Effector CD8-positive, alpha-beta T cell (primary cell): ENCODE measurements at places on chromosomes 12 and 14.

DNA sequence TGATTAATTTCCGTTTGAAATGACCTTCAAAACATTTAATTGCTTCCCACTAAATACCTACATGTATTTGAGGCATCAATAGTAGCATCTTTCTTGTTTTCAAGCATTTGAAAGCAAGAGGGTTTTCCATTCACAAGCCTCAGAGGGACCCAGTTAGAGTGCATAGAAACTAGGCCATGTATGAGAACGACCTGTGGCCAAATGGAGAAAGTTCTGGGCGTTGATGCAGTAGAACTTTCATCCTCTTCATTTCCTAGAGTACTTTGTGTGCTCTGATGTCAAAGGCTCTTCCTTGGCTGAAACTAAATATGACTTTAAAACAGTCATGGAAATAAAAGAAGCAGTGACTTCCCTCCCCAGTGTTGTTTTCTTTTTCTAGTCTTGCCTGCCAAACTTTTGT, 944 bp upstream of the DHRS7 start:
- DNase-seq = no peak

- DNase-seq = no peak
Observed at GRCh38 chr12:27304856-27305255, 27.8 kb upstream of the BMAL2 start.

GRCh38 chr12:102824218-102824835, 92.7 kb downstream of the PAH start:
- no peak for DNase-seq

GRCh38 chr14:69350892-69351291, 47.2 kb downstream of the ERH start:
- no peak for DNase-seq

DNA sequence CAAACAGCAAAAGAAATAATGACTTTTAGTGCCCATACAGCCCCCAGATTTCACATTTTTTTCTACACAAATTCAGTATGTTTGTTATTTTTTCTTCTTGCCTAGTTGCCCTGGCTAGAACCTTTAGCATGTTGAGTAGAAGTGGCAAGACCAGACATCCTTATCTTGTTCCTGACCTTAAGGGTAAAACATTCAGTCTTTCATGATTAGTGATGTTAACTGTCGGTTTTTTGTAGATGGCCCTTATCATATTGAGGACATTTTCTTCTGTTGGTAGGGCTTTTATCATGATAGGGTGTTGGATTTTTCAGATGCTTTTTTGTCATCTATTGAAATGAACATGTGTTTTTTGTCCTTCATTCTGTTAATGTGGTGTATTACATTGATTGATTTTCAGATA, 17.1 kb downstream of the IRAK3 start:
- DNase-seq = no peak

DNA sequence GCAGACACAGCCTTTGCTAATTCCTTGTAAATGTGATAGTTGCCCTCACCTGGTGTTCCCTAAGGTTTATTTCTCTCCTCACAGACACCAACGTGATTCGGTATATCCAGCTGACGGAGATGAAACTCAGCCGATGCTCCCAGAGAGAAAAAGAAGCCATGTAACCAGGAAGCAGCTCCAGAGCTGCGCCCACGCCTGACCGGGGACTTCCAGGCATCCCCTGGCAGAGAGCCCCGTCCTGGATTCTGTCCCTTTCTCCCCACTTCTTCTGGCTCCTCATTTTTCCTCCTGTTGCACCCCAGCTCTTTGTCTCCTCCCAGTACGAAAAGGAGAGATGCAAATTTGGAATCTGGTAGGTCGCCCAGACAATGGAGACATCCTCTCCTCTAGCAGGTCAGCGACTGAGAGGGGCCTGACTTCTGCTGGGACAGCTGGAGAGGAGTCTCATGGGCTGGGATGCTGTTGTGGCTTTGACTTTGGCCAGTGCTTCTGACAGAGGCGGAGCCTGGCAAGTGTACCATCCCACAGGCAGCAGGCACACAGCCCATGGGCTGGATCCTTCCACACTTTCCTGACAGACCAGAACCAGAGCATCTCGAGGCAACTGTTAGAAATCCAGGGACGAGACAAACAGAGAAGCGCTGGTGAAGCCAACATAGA, 29.4 kb downstream of the TTC9 start:
- DNase-seq = no peak

- DNase-seq = no peak
Observed at GRCh38 chr14:27672047-27672446, 1074.2 kb upstream of the NOVA1 start.

- no peak for DNase-seq
Observed at GRCh38 chr12:92634202-92634601, 68.6 kb upstream of the PLEKHG7 start.

DNA sequence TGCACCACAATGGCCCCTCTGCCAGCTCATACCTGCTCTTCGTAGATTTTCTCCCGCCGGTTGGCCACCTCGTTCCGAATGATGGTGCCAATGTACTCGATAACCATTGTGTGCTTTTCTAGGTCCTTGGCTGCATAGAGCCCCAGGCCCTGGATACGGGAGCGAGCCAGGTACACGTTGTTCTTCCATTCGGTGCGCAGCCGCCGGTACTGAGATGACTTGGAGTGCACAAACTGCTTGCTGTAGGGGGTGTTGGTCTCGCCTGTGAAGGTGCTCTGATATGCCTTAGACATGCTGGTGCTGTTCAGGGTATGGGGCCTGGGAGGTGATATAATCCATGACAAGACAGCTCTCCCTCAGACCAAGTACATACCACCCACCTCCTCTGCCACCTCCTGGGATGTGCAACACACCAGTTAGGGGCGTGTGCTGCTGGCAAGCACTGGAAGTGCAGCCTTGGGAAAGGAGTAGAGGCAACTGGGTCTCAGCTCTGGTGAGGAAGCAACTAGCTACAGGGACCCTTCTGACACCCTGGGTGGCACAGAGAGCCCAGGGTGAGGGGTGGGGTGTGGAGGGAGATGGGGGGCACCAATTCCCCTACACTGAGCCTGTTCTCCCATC, 4.1 kb upstream of the PRKAG1 start:
- no peak for DNase-seq

DNA sequence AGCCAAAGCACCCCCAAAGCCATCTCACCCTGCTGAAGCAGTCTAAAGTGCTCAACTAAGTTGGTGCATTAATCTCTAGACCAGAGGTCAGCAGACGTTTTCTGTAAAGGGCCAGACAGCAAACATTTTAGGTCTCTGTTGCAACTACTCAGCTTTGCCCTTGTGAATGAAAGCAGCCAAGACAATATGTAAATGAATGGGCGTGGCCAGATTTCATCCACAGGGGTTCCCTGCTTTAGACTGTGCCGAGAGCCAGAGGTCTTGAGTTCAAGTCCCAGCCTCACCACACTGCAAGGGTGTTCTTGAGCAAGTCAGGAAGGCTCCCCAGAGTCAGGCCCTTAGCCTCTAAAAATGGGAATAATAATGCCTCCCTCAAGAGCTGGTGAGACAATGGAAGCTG, 166.2 kb downstream of the CHST11 start:
- DNase-seq = no peak

DNA sequence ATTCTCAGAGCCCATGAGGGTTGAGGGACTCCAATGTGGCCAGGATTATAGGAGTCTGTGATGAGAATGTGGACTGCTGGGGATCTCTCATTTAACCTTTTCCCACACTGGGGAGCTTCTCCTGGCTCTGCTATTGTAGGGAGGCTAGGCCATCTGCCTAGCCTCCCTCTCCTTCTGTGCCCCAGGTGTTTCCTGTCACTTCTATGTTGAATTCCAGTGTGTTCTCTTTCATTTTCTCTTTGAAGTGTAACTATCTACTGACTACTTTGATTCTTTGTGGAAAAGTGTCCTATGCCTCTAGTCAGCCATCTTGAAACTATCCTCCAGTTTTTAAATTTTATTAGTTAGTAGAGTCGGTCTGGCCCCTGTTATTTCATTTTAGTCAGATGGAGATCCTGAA, 53.4 kb upstream of the ABCD2 start:
- no peak for DNase-seq

- DNase-seq = no peak
Observed at GRCh38 chr14:32939254-32940065, 781 bp downstream of the NPAS3 start.

DNA sequence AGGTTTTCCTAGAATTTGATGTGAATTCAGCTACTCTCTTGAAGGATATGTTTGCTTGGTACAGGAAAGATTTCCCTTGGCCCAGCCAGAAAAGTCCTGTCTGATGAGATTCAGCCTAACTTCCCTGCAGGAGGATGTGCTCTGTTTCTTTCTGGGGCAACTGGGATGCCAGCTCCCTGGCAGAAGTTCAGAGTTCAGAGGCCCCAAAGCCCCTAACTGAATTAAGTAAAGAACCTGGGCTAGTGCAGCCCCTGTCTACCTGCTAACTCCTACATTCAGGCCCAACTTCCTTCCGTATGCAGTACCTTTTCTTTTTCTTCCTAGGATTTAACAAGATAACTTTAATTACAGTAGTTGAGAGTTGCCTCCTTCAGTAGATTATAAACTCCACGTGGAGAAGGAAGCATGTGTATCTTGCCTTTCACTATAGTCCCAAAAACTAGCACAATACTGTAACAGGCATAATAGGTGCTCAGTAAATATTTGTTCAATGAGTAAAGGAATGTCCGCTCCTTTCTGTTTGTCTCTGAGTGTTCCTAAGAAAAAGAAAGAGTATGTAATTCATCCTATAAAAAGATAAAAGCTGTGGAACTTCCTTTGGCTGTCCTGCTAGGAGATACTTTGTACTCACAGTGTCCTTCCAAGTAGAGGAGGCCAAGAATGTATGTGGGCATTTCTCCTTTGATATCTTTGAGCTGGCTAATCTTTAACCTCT, 141.0 kb downstream of the SLC8A3 start:
- no peak for DNase-seq

DNA sequence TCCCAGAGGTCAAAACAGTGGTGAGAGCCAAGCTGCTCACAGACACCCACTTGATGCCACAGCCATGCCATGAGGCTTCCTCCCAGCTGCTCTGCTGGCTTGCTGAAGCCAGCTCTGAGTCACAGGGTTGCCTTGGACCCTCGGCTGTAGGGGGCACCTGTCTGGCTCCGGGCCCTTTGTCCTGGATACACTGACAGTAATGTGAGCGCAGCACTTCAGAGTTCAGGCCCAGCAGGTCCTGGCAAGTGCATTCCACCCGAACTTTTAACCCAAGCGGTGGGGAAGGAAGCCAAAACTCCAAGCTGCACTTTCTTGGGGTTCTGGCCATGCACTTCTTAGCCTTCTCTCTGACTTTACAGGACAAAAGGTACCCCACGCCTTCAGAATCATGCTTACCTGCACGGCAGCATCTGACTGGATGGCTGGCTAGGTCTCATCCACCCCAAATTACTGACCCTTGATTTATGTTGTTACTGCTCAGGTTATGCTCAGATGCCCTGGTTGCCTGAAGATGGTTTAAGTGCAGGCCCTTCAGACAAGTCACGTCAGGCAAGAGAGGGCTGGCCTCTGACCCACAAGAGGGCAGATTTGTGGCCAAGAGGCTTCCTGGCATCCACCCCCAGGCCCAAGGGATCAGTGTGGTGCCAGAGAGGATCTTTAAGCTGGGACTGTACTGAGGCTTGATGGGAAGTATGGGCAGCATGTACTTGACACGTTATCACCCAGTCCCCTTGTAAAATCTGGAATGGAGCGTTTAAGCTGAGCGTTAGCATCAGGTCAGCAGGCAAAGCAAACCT, 24.8 kb downstream of the SLC25A29 start:
- no peak for DNase-seq

DNA sequence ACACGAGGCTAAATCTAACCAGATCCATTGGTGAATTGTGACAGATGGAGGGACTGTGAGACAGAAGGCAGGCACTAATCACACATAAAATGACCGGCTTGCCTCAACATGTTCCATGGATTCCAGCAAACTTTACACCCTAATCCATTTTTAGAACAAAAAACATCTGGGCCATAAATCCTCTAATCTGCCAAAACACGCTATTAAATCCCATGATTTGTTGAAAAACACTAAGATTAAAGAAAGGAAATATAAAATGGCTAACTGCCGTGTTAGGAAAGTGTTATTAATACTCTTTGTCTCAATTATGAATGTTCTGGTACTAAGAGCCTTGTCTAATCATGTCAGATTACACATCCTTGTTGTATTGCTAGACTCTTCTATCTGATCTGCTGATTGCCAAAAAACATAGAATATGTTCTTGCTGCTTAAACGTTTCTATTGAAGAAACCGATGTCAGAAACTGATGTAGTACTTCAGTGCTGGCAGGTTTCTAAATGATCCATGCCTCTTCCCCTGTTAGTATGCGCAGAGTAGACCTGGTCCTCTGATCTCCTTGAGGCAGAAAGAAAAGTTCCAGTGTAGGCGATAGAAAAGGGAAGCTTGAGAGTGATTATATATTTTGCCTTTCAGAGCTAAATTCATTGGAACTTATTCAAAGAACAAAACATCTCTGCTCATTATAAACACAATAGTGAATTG, 384.9 kb downstream of the SOX5 start:
- DNase-seq = no peak

DNA sequence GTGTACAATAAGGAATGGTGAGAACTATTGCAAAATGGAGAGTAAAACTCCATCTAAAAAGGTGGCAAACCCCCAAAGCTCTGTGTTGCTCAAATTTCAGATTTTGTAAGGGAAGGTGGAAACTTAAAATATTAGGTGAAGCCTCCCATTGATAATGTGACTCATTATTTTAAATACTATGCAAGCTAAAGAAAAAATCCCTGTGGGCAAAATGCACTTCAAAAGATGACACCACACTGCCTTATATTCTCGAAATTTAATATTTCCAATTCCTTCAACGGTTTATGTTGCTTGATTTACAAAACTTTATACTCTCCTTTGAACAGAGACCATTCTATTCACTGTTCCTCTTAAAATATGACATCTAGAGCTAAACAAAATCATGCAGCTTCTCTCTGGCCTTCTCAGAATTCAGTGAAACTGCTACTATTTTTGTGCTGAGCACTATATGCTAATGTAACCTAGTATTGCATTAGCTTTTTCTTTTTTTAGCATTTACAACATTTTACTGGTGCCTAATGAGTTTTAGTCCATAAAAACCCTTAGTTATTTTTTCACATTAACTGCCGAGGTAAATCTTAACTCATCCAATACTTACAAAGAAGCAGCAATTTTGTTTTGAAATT, 297.7 kb downstream of the SYT1 start:
- DNase-seq = no peak

GRCh38 chr12:73361864-73362230, 1089.7 kb downstream of the TRHDE start:
- no peak for DNase-seq

- DNase-seq = no peak
Observed at GRCh38 chr12:60398547-60398946, 802.7 kb downstream of the SLC16A7 start.

DNA sequence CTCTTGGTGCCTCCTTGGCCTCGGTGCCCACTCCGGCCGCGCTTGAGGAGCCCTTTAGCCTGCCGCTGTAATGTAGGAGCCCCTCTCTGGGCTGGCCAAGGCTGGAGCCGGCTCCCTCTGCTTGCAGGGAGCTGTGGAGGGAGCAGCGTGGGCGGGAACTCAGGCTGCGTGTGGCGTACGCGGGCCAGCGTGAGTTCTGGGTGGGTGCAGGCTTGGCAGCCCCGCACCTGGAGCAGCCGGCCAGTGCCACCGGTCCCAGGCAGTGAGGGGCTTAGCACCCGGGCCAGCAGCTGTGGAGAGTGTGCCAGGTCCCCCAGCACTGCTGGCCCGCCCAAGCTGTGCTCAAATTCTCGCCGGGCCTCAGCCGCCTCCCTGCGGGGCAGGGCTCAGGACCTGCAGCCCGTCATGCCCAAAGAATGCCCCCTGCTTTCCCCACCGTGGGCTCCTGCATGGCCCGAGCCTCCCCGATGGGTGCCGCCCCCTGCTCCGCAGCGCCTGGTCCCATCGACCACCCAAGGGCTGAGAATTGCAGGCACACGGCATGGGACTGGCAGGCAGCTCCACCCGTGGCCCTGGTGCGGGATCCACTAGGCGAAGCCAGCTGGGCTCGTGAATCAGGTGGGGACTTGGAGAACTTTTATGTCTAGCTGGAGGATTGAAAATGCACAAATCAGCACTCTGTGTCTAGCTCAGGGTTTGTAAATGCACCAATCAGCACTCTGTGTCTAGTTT, 129.2 kb downstream of the PAWR start:
- no peak for DNase-seq
